ENCODE measurements at places on chromosomes 11 and 22. TPM values are rescaled to one million over a fixed set of nuclear protein-coding genes. Genes with fewer than 3 reads are reported as not detected.

USH1C gene
- total RNA-seq = not detected

GRK2 gene
- total RNA-seq = 241 TPM

DNA sequence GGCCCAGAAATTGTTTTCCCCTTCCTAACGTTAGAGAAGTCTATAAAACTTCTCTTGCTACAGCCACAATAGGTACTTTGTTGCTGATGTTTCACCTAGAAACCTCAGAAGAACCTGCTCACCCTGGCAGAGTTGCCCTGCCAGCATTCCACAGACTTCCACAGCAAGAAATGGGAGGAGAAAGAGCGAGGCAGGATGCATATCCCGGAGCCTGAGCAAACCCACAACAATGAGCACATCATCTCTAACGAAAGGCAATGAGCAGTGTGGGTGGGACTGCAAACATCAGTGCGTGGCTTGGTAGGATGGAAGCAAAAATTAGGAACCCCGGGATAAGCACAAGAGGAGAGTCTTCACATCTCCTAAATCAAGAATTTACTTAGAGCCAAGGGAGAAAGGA lies 892.3 kb downstream of the OPCML start:
- no peak for DNase-seq

GRCh38 chr11:94494126-94494680 lies 419 bp downstream of the ANKRD49 start:
- DNase-seq = no peak

DNA sequence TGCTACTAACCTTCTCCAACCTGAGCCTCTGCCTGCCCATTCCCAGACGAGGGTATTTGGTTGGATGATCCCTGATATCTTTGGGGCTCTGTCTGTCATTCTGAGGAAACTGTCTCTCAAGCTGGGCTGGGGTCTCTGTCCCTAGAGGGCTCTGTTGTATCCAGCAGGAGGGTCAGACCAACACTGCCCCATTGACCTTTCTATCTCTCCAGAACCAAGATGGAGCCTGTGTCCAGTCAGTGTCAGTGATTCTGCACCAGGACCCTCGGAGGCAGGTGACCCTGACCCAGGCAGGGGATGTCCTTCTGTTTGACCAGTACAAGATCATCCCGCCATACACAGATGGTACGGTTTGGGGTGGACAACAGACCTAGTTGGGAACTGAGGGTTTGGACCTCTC lies 21.9 kb downstream of the OTOG start:
- no peak for DNase-seq
